ENCODE measurements at places on chromosomes 13 and 19.

- no peak for DNase-seq
Observed at GRCh38 chr19:54684527-54684926, 21.7 kb downstream of the LILRB4 start.

- DNase-seq, result no peak
Observed at GRCh38 chr19:52991484-52991883, 22.2 kb upstream of the ERVV-1 start.

GRCh38 chr13:113474179-113474578 is 16.3 kb downstream of the DCUN1D2 start:
- no peak for DNase-seq

- DNase-seq, result no peak
Observed at GRCh38 chr19:13066226-13066625, 36.4 kb downstream of the LYL1 start.

GRCh38 chr19:2345076-2345475 is 15.0 kb upstream of the TMPRSS9 start:
- DNase-seq, result no peak

- no peak for DNase-seq
Observed at GRCh38 chr19:4453232-4454179, 4.1 kb downstream of the UBXN6 start.

DNA sequence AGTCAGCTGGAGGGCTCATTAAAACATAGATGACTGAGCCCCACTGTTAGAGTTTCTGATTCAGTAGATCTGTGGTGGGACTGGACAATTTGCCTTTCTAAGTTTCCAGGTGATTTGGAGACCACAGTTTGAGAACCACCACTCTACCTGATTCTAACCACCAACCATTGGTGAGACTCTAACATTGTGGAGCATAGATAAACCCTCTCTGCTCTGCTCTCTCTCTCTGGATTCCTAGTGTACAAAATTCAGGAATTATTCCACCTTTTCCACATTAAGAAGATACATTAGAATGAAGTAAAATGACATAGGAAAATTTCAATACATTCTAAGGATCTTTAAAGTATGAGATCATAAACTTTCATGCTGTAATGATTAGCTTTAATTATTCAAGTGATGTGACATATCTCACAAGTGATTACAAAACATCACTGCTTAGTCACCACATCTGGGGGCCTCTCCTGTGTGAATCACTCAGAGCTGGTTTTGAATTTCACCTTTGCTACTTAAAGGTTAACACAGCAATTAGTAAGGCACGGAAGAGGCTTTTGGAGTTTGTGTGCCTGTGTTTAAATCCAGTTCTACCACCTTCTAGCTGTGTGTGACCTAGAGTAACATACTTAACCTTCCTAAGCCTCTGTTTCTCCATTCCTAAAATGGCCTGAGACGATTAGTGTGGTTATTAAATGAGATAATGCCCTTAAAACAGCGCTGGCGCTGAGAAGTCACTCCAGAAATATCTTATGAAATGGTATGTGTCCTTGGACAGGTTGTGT is 78.5 kb upstream of the NBEA start:
- no peak for DNase-seq

- DNase-seq, result no peak
Observed at GRCh38 chr19:55640043-55640576, 692 bp upstream of the ZNF580 start.

DNA sequence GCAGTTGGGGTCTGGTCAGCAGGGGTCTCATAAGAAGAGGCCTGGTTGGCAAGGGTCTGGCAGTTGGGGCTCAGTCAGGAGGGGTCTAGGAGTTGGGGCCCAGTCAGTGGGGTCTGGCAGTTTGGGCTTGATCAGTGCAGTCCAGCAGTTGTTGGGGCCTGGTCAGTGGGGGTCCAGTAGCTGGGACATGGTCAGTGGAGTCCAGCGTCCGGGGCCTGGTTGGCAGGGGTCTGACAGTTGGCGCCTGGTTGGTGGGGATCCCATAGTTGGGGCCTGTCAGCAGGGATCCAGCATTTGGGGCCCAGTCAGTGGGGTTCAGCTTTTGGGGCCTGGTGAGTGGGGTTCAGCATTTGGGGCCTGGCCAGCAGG is 60.5 kb upstream of the TPM4 start:
- DNase-seq, result no peak

DNA sequence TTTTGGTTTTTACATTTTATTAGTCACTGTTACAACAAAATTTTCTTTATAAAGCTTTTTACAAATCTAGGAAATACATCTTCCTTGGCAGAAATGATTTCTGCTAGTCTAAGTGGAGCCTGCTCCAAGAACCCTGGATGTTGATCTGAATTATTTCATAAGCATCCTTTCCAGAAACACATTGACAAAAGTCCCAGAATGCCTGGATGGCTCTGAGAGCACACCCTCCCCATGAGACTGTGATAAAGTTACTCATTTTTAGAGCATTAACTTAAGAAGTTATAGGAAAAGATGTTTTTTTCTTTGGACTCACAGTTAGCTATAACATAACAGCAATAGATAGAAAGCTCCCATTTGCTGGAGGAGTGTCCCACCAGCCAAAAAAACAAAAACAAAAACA is 559.6 kb upstream of the SPRY2 start:
- DNase-seq, result no peak

DNA sequence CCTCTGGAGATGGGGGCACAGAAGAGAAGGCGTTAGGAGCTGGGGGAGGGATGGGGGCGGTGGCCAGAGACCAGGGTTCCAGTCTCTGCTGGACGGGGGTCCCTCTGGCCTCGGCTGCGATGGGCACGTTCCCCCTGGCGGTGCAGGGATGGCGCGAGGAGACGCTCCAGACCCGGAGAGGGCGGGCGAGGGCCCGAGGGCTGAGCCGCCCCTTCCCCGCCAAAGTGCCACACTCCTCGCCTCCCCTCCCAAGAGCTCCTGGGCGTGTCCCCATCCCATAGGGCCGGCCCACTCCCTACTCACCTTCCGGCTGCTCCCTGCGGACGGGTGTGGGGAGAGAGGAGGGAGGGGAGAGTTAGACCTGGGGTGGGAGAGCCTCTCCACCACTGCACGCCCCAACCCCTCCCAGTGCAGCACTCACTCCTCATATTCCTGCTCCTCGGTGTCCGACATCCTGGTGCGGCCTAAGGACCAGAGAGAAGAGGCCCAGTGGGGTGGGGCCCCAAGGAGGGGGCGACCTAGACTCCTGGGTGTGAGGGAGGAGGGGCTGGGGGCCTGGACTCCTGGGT is 2.2 kb downstream of the TNNT1 start:
- DNase-seq, result no peak

- no peak for DNase-seq
Observed at GRCh38 chr13:27383104-27383921, 41.1 kb upstream of the GTF3A start.

GRCh38 chr19:57978586-57979289 is 4.4 kb upstream of the C19orf18 start:
- no peak for DNase-seq

GRCh38 chr13:31274390-31274789 is 74.6 kb downstream of the B3GLCT start:
- DNase-seq, result no peak

DNA sequence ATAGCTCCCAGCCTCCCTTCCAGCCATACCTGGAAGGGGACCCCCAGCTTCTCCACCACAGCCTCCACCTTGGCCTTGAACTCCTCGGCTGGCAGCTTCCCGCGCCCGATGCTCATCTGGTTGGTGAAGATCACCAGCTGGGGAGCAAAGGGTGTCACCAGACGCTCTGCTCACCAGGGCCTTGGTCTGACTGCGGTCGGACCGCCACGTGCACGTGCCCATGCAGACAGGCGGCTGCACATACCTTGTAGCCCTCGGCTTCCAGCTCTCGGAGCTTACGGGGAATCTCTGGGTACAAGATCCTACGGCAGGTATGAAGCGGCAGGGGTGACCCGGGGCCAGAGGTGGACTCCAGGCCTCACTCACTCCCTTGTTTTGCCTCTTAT is 3.4 kb downstream of the PNKP start:
- DNase-seq, result no peak

DNA sequence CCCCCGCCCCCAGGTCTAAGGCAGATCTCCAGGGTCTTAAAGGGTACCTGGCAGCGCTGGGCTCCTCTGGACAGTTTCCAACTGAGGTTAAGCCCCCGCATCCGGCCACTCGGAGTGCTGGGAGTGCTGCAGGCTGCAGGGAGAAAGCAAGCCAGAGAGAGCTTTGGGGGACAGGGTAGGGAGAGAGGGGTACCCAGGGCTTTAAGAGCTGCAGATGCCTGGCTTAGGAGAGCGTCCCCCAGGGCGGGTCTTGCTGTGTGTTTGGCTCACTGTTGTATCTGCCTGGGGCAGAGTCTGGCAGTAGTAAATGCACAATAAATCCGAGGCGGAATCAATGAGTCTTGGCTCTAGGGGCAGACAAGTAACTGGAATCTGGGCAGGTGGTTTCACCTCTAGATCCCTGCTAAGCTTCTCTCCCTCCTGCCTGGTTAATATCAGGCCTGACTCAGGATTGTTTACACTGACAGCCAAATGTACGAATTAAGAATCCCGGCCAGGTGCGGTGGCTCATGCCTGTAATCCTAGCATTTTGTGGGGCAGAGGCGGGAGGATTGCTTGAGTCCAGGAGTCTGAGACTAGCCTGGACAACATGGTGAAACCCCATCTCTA is 798 bp upstream of the COX6B2 start:
- no peak for DNase-seq

GRCh38 chr13:88592105-88592504 is 920.9 kb downstream of the SLITRK5 start:
- DNase-seq, result no peak

GRCh38 chr13:33606692-33607091 is 211.3 kb upstream of the RFC3 start:
- no peak for DNase-seq

DNA sequence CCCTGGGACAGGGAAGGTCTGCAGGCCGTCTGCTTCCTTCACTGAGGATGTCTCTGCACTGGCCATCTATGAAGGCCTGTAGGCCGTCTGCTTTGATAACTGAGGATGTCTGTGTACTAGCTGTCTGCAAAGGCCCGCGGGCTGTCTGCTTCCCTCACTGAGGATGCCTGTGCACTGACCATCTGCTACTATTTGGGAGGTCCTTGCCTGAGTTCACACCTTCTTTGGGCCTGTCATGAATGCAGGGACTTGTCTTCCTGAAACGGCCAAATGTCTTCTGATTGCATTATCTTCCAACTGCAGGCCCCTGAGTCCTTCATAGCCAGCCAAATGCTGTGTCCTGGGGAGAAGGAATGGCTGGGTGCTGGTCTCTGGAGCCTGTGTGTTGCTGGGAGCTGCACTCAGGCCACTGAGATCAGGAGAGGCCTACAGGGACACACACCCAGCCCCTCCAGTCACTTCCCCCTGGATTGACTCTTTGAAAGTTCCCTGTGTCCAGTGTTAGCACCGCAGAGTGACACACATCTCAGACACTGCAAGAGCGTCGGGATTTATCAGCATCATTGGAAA is 72.9 kb downstream of the TEX29 start:
- no peak for DNase-seq

Data from cerebellar nuclear complex (tissue), 1 donor.